Fibroblast of the conjunctiva (primary cell): ENCODE measurements at places on chromosomes 11 and 22.

DNA sequence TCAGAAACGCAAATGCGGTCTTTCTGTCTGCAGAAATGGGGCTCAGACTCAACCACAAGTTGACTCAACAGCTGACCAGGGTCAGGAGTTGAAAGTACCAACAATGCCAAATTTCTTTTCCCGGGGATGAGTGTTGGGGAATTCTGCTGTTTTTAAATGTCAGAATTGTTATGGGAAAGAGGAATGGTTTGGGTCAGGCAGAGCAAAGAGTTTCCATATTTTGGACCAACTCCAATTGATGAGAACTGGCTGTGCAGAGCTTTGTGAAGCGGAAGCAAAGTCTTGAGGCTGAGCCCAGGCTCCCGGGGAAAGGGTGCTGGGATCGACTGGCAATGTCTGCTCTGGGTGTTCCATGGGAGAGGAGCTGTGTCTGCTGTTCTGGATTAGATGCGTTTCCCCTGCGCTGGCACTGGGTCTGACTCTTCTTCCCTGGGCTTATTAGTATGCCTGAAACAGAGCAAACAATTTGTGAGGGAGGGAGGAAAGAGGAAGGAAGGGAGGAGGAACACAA lies 36.2 kb downstream of the TXN2 start:
- no peak for DNase-seq

DNA sequence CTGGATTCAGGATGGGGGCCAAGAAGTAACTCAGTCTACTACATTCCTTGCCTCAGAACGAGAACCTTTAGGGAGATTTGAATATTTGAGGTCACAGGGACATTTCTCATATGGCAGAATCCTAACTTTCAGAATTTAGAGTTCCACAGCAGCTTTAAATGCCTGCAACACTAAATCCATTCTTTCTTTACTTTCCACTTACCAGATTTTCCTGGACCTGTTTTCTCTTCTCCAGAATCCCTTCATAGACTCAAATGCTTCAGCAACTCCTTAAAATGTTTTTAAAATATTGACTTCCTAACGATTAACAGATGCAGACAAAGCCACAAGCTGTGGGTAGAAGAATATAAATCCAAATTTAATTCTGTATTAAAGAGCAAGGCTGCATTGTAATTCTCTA lies 63.1 kb downstream of the PRSS23 start:
- no peak for DNase-seq

- no peak for DNase-seq
Observed at GRCh38 chr11:76337923-76338322, 43.0 kb downstream of the THAP12 start.

- DNase-seq = no peak
Observed at GRCh38 chr11:117705866-117706265, 91.2 kb downstream of the DSCAML1 start.

- DNase-seq = no peak
Observed at GRCh38 chr11:122103321-122103720, 12.7 kb downstream of the BLID start.

DNA sequence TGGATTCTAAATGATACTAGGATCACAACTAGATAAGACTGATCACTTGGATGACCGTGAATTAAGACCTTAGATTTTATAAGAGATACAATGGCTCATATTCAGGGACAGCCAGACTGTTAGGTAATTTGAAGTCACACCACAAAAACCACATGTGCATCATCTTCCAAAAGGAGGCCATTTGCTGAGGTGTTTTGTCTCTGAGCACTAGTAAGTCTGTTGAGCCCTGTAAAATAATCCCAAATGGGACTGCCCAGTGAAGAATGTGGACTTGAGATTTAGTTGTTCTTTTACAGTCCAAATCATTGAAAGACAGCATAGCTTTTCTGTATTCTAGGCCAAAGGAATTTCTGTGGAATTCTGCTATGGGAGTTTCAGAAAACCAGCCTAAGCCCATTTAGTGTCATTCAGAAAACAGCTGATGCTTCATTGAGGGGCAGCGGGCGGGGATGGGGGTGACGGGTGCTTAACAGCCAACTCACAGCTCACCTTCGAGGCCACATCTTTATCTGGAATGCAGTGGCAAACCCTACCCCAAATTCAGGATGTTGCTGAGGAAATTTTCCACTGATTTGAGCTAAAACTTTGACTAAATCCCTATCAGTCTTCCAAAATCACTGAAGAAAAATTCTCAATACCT lies 80.1 kb upstream of the BIRC3 start:
- DNase-seq = no peak

- no peak for DNase-seq
Observed at GRCh38 chr11:6206456-6207180, 1.3 kb downstream of the C11orf42 start.

- no peak for DNase-seq
Observed at GRCh38 chr11:3712274-3712673, 41.1 kb upstream of the CHRNA10 start.

GRCh38 chr11:63554877-63555223 lies 8.3 kb downstream of the PLAAT2 start:
- DNase-seq = no peak

- no peak for DNase-seq
Observed at GRCh38 chr11:69823641-69824265, 4.5 kb upstream of the FGF3 start.

GRCh38 chr11:12482839-12483238 lies 105.5 kb downstream of the PARVA start:
- no peak for DNase-seq

DNA sequence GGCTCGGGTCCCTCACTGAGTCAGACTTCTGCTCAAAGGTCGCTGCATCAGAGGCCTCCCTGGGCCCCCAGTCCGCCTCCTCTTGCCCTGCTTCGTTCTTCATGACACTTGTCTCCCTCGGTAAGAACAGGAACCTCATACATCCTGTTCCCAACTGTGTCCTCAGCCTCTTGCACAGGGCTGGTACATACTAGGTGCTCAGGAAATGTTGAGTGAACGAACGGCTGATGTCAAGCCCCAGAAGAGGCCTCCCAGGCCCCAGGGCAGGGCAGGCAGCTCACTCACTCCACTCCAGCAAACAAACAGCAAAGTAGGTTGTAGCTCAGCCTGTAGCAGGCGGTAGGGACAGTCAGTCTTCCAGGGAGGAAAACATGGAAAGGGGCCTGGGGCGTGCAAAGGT lies 17.2 kb downstream of the SYNGR1 start:
- no peak for DNase-seq

DNA sequence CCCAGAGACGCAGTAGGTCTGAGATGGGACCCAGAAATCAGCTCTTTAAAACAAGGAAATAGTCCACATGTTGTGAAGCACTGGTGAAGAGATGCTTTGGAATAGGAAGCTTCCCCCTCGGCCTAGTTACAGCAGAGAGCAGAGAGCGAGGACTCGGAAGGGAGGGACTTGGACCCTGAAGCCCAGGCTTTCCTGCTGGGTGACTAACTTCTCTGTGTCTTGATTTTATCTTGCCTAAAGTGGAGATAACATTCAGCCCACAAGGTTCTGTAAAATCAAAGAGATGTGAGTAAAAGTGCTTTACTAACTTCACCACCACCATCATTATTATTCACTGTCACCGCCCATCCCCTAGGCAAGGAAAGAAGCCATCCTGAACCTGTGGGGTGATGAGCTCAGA lies 58.4 kb downstream of the THAP12 start:
- no peak for DNase-seq

DNA sequence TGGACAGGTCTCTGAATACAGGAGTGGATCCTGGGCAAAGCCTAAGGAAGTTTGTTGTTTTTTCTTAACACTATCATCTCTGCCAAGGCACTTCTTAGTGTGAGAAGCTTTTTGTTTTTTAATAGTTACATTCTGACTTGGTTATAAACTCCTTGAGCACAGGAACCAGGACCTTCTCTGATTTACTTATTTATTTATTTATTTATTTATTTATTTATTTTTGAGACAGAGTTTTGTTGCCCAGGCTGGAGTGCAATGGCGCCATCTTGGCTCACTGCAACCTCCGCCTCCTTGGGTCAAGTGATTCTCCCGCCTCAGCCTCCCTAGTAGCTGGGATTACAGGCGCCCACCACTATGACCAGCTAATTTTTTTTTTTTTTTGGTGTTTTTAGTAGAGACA lies 11.0 kb downstream of the RNF185 start:
- no peak for DNase-seq

- DNase-seq = no peak
Observed at GRCh38 chr11:118687906-118688305, 8.5 kb upstream of the TREH start.

GRCh38 chr11:77072851-77073327 lies 6.1 kb downstream of the CAPN5 start:
- no peak for DNase-seq

GRCh38 chr11:9386901-9387300 lies 2.4 kb downstream of the IPO7 start:
- no peak for DNase-seq

GRCh38 chr11:69296890-69297786 lies 3.2 kb downstream of the MYEOV start:
- DNase-seq = peak; percentile 91

GRCh38 chr11:11211888-11212287 lies 141.2 kb downstream of the CSNK2A3 start:
- no peak for DNase-seq

DNA sequence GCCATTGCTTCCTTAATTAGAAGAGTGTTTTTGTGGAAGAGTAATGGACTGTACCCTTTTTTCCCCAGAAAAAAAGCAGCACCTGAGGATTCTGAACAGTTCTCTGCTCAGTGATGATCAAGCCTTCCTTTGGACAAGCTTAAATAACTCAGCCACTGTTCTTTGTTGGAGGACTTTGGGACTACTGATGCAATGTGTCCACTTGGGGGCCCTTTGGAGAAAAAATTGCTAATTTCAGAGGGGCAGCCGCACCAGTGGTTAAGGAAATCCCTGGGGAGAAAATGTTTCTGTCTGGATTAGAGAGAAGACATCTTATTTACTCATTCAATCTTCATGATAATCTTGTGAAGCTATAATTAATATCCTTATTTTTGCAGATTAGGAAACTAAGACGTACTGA lies 5.3 kb upstream of the KMT2A start:
- DNase-seq = no peak

DNA sequence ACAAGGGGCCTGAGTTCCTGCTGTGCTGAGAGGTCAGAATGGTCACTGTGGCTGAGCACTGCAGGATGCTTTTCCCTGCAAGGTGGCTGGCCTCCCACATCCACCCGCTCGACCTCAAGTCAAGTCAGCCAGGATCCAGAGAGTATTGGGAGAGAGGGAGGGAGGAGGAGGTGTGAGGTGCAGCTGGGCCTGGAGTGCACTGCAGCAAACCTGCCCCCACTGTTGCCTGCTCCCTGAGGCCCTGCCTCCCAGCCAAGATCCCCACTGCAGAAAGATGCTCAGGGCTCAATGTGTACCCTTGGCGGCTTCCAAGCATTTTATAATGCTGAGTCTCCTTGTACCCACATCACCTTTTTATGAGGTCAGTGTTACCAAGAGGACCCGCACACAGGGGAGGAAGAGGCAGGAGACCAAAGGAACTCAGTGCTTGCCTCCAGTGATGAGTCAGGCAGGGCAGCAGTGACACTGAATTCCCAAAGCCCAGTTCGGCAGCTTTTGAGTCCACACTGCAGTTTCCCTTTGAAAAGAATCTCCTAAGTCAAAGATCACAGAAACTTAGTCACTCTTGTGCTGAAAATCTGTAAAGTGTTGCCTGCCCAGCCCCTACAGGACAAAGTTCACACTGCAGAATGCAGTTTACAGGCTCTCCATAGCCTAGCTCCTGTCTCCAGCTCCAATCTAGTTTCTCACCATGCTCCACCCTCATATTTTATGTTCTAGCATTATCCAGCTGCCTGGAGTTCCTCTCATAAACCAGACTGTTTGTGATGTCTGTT lies 3.1 kb downstream of the ENDOD1 start:
- peak; percentile 41 for DNase-seq

- DNase-seq = no peak
Observed at GRCh38 chr11:123434262-123434661, 4.2 kb downstream of the GRAMD1B start.

DNA sequence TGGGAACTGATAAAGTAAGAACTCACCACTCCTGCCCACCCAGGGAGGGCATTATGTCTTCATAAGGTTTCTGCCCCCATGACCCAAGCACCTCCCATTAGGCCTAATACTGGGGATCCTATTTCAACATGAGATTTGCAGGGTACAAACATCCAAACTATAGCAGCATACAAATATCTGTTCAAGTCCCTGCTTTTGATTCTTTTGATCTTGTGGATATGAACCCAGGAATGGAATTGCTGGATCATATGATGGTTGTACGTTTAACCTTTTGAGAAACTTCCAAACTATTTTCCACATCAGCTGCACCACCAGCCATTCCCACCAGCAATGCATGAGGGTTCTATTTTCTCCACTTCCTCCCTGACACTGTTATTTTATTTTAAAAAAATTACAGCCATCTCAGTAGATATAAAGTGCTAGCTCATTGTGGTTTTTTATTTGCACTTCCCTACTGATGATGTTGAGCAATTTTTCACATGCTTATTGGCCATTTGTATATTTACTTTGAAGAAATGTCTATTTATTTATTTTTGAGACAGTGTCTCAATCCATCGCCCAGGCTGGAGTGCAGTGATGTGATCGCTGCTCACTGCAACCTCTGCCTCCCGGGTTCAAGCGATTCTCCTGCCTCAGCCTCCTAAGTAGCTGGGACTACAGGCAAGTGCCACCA lies 7.1 kb upstream of the ATG16L2 start:
- no peak for DNase-seq

DNA sequence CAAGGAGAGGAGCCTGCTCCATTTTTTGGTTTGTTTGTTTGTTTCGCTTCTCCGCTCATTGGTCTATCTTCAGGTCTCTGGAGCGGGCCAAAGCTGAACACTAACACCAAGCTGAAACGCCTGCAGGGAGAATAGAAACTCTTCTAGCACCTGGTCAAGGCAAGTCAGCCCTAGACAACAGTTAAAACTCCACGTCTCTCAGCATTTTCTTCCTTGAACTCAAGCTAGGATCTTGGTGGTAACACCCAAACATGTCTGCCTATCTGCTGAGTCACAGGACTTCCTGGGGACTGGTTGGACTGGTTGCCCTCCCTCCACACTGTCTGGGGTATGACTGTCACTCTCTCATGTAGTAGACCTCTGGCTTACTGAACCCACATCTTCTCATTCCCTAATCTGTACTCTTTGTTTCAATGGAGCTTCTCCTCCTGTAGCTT lies 23.9 kb upstream of the RBFOX2 start:
- no peak for DNase-seq

DNA sequence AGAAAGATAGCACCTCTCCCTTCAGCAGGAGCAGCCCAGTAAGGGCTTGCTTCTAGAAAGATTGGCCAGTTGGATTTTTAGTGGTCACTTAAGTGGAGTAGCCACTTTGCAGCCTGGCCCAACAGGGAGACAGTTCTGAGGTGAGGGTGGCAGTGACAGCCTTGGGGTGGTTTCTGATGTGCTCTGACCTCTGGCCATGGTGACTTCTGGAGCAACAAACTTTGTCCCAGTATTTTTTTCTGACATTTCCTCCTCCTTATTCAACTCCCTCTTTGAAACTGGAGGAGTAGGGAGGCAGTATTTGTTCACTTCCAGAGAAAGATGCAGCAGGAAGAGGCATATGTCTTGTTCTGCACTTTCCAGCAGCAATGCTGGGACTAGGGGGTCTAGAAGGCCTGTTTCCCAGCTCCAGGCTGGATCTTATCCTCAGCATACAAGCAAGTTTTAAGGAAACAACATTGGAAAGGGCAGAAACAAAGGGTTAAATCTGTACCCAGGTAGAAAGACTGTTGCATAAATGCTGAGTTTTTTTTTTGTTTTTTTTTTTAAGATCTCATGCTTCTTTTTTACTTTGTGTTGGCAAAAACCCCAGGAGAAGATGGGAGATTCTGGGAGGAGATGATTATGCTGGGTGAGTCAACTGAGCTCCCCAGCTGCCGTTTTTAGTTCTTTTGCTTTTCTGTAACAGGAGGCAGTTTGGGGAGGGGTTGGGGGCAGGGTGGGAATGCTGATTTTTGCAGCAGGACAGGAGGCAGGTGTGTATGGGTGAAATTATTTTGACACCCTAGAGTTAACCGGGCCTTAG lies 37.2 kb downstream of the RCOR2 start:
- peak; percentile 47 for DNase-seq
